ENCODE measurements at places on chromosomes 3 and 15.

GRCh38 chr3:188807006-188807405 lies 364.8 kb upstream of the TPRG1 start:
- no peak for DNase-seq

- DNase-seq: no peak
Observed at GRCh38 chr3:171270541-171270940, 189.7 kb downstream of the TNIK start.

- no peak for DNase-seq
Observed at GRCh38 chr3:115930168-115930567, 306.9 kb downstream of the GAP43 start.

- no peak for DNase-seq
Observed at GRCh38 chr3:183819831-183820230, 5.5 kb downstream of the MAP6D1 start.

DNA sequence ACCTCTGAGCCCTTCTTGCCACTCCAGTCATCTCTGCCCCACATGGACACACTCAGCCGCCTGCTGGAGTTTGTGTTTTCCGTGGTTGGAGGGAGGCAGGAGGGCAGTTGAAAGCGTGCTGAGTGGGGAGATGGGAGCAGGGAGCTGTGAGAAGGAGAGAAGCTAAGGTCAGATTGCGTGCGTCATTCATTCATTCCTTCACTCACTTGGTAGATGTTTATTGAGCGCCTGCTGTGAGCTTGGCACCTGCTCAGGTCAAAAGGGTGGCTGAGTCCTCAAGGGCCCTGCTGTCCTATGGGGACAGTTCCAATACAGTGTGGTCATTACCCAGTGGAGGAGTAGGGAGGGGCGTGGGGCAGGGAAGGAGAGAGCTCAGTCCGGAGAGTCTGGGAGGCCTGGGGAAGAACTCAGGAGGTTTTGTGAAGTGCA lies 23.5 kb downstream of the LIMD1 start:
- no peak for DNase-seq

GRCh38 chr3:128814519-128815317 lies 64.7 kb upstream of the ACAD9 start:
- DNase-seq: no peak

DNA sequence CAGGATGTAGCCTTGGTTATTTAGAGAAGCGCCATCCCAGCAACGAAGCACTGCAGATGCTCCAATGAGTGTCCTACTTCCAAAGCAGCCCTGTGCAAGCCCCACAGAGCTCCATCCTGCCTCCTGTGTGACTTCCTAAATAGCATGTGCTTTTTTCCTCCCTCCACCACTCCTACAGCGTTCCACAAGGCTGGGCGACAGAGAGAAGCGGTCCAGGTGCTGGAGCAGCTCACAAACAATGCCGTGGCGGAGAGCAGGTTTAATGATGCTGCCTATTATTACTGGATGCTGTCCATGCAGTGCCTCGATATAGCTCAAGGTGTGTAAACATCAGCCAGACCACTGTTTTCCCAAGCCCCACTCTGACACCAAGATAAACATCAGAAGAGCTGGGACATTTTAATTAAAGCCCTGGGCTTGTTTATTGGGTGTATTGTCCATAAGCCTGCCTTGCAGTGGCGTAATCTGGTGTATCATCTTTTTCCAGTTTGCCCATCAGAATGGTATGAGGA lies 22.2 kb upstream of the RHO start:
- DNase-seq: no peak

- DNase-seq: no peak
Observed at GRCh38 chr3:152539191-152539764, 270.5 kb downstream of the MBNL1 start.

DNA sequence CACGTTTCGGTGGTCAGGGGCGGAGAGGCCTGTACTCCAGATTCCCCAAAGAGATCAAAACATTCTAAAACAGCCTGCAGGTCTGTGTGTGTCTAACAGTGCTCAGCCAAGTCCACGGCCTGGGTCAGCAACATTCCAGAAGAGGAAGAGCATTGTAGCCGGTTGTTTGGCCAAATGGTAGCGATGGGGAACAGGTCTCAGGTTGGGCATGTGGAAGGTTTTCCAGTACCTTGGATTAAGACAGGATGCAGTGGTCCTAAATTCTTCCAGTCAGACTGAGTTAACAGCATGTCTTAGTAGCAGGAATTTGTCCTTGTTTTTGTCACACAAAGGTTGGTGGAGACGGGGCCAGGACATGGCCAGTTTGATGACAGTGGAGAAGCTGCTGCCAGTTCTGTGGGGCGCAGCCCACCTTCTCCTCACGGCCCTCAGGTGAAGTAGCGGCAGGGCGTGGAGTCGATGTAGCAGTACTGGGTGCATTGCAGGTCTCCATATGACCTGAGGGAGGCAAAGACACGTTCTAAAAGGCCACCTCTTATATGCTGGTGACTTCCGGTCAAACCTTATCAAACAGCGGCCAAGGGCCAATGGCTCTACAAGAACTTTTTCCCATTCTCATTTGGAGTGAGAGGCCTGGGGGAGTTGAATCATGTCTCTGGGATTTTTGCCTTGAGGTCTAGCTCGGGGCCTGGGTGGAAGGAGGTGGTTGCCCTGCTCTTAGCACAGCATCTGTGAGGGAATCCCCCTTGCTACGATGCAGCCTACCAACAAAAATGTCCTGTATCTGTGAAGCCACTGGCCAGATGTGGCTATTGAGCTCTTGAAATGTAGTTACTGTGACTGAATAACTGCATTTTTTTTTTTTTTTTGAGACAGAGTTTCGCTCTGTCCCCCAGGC lies 24.1 kb downstream of the EAF1 start:
- no peak for DNase-seq

- DNase-seq: no peak
Observed at GRCh38 chr3:130933801-130934345, 40.0 kb downstream of the ATP2C1 start.

GRCh38 chr3:3200632-3201212 lies 21.2 kb upstream of the CRBN start:
- DNase-seq: peak; percentile 13

DNA sequence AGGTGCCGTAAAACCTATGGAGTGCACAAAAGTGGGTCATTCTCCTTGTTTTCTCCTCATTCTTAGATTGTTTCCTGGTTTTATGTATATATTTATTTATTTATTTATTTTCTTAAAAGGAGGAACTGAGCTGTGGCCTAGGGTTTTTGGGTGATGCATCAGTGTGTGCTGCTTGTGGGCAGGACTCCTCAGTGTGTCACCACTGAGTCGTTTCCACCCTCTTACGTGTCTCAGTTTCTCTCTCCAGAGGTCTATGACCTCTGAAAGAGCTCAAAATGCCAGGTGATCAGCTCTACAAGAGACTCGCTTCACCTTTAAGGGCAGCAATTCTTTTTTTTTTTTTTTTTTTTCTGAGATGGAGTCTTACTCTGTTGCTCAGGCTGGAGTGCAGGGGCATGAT lies 72.9 kb downstream of the CD200 start:
- no peak for DNase-seq

DNA sequence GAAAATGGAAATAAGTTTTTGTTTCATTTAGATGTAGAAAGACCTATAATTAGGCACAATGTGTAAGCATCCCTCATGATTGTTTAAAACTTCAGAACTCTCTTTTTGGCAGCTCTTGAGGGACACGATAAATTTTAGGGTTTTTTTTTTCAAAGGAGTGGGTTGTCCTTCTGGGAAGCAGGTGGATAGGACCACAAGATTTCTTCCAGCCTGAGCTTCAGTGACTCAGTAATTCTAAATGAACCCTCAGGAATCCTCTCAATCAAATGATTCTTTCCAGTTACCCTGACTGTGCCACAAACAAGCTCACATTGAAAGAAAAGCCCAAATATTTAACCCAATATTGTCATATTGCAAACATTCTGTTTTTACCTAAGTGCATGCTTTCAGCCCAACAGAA lies 45.1 kb downstream of the COL8A1 start:
- DNase-seq: no peak

DNA sequence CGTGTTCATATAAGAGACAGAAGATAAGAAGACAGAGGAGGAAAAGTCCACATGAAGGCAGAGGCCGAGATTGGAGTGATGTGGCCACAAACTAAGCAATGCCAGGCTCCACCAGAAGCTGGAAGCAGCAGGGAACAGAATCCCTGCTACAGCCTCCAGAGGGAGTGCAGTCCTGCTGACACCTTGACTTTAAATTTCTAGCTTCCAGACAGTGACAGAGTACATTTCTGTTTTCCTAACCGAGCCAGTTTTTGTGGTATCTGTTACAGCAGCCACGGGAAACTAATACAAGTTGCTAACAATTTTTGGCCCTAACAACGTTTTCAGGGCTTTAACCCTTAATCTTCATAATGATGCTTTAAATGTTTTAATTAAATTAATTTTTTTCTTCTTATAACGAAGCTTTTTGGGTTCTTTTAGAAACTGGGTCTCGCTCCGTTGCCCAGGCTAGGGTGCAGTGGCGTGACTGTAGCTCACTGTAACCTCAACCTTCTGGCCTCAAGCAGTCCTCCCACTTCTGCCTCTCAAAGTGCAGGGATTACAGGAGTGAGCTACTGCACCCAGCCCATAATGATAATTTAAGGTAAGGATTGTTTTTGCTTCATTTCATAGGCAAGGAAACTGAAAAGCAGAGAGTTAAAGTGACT lies 202.3 kb upstream of the PROK2 start:
- DNase-seq: no peak

GRCh38 chr3:167874671-167875372 lies 139.3 kb downstream of the SERPINI1 start:
- no peak for DNase-seq

GRCh38 chr3:19183584-19183983 lies 35.3 kb downstream of the KCNH8 start:
- no peak for DNase-seq

- no peak for DNase-seq
Observed at GRCh38 chr15:101723171-101723873, 951 bp downstream of the TARS3 start.

- DNase-seq: no peak
Observed at GRCh38 chr3:181987736-181988135, 276.0 kb downstream of the SOX2 start.

DNA sequence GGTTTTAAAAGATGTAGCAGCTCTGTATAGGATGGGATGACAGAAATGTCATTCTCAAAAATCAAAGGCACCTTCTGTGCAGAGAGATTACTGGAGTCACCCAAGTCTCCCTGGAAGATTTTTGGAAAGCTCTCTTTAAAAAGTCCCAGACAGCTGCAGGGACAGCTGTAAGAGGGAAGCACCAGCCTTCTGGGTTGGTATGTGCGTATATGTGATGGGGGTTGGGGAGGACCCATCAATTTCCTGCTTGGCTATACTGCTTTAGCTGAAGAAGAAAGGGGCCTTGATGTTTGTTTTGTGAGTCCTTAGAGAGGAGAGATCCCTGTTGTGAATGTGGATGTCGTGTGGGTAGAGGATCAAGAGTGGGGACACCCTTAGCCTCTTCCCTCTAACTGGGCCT lies 5.4 kb upstream of the SEC11A start:
- no peak for DNase-seq

DNA sequence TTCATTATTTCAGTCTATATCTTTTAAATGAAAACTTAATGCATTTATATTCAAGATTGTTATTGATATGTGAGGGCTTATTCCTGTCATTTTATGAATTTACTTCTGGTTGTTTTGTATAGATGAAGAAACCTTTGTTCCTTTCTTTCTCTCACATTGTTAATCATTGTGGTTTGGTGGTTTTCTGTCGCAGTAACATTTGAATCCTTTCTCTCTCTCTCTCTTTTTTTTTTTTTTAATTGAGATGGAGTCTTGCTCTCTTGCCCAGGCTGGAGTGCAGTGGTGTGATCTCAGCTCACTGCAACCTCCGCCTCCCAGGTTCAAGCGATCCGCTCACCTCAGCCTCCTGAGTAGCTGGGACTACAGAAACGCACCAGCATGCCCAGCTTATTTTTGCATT lies 22.1 kb downstream of the AGBL1 start:
- DNase-seq: no peak

- DNase-seq: no peak
Observed at GRCh38 chr3:175398676-175399075, 539.5 kb downstream of the NAALADL2 start.

DNA sequence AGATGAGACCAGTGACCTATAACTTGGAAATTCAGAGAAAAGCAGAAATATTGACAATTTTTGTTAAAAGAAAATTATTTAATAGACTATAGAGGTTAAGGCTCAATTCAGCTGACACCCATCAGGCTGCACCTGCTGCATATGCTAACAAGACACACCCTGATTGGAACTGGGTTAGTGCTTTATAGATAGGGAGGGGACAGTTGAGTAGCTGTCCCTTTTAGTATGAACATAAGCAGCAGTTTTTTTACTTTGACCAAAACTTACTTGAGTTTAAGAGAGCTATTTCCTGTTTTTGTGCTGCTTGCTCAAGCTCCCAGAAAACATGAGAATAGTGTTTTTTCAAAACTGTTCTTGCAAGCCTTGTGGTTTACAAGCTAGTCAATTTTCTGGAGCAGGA lies 292.6 kb downstream of the LRRC3B start:
- no peak for DNase-seq
